ENCODE measurements at places on chromosomes 1 and 21. TPM values are rescaled to one million over a fixed set of nuclear protein-coding genes. Genes with fewer than 3 reads are reported as not detected.

DNA sequence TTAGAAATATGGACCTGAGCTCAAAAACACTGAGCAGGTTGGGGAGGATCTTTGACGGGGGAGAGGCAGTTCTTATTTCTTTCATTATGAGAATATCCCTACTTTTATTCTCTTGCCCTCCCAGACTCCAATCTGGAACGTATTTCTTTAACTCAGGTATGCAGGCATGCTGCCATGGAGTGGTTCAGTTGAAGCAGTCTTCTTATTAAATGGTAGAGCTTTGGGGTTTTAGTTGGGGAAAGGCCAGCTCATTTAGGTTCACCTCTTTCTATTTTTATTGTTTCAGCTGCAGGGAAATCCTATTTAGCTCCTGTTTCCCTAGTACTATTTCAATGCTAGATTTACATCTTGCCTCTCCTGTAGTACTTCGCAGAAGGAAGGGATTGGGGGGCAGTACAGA, 198.9 kb downstream of the TTLL7 start:
- no peak for DNase-seq

DNA sequence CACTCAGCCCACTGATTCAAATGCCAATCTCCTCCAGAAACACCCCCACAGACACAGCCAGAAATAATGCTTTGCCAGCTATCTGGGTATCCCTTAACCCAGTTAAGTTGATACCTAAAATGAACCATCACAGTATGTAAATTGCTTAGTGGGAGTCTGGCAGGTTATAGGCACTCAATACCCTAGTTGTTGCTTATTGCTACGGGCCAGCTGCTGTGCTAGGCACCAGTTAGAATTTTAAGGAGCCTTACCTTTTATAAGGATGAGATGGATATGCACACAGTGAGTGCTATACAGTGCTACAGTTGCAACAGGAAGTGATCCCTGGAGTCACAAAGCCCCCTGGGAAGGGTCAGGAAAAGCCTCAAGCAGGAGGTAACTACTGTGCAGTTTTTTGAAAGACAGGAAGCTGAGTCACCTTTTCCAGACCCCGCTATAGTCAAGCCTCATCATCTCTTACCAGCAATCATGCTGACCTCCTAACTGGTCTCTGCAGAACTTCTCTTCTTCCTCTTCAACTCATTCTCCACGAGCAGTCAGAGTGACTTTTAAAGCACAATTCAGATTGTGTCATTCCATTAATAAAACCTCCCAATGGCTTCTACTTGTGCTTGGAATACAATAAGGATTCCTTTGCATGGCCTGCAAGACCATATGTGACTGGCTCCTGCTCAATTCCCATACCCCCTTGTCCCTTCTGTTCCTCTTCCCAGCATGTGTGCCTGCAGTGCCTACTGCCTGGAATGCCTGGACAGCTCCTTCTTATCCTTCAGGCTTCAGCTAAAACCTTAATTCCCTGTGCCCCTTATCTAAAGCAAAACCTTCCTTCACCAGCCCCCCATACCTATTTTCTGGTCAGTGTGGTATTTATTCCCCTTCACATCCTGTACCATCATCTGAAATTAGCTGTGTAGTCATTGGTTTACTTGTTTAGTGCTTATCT, 10.4 kb upstream of the TLR5 start:
- no peak for DNase-seq

- no peak for DNase-seq
Measured at GRCh38 chr1:204192046-204192445, 4.2 kb downstream of the KISS1 start.

DNA sequence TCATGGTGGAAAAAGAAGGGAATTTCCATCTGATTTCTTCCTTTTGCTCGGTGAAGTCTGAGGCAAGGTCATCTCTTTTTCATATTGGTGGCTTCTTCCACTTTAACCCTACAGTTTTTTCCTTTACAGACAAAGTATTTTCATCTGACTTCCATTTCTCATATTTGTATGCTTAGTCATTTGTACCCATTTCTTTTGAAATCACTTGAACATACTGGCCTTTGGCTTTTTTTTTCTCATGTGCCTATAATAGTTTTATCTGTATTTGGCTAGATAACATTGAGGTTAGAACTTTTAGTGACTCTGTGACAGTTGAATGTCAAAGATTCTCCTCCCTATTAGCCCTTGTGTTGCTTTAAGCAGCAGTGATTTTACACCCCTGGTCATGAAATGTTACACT, 27.7 kb downstream of the IL12RB2 start:
- no peak for DNase-seq

DNA sequence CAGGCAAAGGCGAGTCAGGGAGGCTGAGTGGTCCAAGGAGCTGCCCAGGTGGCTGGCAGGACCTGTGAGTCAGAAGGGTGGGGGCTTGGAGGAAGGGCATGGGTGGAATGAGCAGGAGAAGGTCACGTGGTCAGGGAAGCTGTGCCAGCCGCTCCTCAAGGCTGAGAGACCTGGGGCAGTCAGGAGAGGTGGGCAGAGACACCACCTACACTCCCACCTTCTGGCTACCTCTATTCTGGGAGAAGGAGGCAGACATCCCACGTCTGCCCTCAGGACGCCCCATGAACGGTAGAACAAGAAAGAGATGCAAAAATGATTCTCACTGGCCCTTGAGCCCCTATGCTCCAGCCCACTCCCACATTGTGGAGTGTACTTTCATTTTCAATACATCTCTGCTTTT, 151.8 kb upstream of the RAB4A start:
- no peak for DNase-seq

DNA sequence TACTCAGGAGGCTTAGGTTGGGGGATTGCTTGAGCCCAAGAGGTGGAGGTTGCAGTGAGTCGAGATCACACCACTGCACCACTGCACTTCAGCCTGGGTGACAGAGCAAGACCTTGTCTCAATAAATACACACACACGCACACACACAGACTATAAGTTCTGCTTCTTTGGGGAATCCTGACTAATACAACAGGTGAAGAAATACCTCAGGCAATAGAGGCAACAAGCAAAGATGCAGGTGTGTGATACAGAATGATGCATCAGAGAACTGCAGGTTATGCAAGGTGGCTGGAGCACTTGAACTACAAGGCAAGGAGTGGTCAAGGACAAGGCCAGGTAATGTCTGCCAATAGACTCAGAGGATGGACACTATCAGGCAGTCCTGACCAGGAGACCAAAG, 117.6 kb upstream of the ZNF678 start:
- no peak for DNase-seq

- DNase-seq: no peak
Measured at GRCh38 chr1:99850459-99851291, 514 bp downstream of the AGL start.

DNA sequence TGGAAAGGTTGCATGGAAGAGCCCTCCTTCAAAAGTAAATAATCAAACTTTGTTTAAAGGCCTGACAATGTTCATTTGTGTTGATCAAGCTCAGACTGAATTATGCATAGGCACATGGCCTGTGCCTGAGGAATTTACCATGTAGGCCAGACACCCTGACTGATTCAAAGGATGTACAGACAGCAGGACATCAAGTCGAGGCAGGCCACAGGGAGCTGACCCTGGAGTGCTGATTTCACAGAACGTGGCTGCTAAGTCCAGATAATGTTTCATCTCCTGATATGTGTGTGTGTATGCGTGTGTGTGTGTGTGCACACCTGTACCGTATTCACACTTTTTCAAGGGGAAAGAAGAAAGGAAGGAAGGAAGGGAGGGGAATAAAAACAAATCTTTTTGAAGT, 34.1 kb downstream of the NAV1 start:
- DNase-seq: no peak

DNA sequence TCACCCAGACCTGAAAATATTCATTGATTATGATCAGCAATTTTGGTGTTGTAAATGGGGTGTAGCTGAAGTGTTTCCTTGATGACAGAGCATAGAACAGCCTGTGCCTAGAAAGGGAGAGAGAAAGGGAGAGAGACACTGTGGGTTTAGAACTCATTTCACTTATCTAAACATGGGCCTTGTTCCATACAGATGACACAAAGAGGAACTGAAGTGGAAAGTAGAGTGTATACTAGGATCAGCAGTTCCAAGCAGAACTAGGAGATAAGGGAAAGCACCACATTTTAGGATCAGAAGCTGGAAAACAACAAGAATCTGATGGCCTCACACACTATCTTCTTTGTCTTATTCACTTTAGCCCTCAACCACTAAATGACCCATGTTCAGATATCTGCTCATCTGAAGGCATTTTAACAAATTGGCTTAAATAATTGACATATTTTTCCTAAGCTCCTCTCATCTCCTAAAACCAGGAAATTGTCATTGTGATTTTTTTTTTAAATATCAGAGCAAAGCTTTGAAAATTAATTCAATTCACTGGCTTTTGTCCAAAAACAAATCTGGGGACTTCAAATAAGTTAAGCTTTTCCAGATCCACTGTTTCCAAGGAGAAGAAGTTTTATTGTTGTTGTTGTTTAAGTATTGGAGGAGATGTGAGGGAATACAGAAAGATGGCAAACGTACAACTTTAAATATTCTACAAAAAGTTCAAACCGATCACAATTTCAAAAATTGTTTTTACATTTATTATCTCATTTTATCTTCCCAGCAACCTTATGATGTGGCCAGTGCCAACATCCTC, 103.8 kb downstream of the LYPLAL1 start:
- DNase-seq: no peak

DNA sequence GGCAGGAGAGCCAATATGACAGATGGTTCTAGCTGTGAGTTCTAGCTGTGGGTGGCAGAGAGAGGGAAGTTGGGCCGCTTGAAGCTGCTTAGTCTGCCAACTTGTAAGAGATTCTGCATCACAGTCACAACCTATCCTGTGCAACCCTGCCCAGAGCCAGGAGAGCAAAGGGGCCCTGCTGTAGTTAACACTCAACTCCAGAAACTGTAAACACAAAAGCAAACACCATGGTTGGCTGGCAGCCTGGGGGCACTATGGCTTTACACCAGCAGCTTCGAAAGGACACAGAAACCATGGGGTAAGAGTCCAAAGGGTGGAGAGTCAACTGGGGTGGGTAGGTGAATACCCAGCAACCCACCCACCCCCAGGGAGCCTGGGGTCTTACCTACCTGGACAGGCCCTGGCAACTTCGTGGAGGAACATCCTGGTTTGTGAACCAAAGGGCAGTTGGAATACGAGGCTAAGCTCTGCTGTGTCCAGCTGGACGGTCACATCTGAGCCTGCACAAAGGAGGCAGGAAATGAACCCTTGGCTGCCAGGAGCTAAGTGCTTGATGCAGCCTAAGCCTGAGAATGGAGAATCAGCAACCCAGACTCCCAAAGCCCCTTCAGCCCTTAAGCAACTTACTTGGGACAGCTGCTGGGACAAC, 6.4 kb downstream of the INPP5B start:
- no peak for DNase-seq

DNA sequence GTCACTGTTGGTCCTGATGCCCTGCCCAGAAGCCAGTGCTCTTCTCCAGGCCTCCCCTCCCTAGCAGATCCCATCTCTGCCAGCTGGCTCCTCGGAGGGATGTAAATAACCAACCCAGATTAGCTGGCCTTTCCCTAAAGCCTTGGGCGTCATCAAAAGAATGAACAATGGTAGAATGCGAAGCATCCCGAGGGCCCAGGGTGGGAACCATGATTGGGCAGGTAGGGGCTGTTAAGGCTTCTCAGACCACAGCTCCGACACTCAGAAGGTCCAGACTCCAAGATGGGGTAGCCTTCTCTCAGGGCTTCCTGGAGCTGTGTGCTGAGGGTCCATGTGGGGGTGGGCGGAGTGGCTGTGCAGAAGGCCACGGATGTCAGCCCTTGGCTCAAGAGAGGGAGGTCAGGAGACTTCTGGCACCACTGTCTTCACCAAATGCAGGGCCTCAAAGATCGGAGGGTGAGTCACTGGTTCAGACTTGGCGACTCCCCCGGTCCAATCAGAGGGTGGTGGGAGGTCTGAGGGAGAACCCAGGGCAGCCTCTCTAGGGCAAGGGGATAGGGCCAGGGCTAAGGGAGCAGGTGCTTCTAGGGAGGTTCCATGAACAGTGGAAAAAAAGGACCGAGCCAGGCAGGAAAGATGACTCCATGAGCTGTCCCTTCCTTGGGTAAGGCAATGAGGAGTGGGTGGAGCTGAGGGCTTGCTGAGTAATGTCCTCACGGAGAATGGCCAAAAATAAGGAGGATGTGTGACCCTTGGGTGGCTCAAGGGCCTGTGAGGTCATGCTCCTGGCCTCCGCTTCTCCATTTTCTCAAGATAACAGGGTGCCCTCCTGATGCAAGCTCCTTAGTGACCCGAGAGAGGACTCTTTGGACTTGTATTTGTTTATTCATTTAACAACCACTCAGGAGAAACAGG, 58.4 kb upstream of the EPS8L3 start:
- DNase-seq: no peak

DNA sequence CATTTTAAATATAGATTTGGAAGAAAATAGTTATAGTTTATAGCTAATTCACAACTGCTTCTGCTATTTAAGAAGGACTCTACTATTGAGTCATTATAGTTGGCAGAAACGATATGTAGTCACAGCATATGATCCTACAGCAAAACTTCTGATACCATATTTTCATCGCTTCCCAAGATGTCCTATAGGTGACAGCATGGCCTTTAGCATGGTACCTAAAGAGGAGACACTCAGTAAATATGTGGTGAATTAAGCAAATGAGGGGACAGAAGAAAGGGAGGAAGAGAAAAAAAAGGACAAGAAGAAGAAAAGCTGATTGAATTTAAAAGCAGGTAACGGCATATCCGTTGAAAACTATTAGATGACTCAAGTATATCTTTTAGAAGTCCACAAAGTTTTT, 77.2 kb downstream of the PTGER3 start:
- no peak for DNase-seq

GRCh38 chr1:245301921-245302320, 147.1 kb downstream of the KIF26B start:
- no peak for DNase-seq

DNA sequence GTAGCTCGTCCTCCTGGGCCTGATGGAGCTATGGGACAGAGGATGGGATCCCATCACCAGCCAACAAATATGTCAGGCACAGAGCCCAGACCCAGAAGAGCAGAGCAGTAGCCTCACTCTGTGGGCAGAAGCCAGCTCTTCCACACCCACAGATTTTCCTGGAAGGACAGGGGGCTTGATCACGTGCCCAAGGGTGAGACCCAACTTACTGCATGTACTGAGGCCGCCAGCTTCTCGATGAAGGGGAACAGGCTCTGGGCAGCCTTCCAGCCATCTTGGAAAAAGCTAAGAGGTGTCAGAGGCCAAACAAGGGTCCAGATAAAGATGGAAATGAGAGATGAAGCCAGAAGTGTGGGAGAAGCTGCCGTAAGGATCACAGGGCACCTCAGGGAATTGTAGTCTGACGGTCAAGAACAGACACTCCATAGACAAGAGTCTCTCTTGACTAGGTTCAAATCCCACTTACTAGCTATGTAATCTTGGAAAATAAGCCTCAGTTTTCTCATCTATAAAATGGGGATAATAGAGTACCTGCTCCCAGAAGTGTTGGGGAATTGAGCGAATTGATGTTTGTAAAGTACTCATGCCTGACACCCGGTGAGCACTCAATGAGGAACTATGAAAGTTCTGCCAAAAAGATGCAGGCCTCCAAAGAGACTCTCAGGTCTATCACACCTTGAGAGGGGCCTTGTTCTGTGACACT, 17.0 kb upstream of the TCEA3 start:
- DNase-seq: no peak

- peak; percentile 81 for DNase-seq
Measured at GRCh38 chr1:27556781-27557595, 47.0 kb downstream of the AHDC1 start.

- no peak for DNase-seq
Measured at GRCh38 chr1:43924516-43924915, 9.1 kb upstream of the ARTN start.

Gene TFF1
- total RNA-seq: 32.4 TPM

Gene ZNF648
- not detected for total RNA-seq

Gene CRP
- total RNA-seq: not detected

Gene EIF4G3
- 131 TPM for total RNA-seq

Gene FCRL6
- not detected for total RNA-seq

Gene MFAP2
- total RNA-seq: not detected

Gene IL24
- not detected for total RNA-seq

Gene DIO1
- total RNA-seq: not detected
